ENCODE measurements at places on chromosomes 2 and 18.

DNA sequence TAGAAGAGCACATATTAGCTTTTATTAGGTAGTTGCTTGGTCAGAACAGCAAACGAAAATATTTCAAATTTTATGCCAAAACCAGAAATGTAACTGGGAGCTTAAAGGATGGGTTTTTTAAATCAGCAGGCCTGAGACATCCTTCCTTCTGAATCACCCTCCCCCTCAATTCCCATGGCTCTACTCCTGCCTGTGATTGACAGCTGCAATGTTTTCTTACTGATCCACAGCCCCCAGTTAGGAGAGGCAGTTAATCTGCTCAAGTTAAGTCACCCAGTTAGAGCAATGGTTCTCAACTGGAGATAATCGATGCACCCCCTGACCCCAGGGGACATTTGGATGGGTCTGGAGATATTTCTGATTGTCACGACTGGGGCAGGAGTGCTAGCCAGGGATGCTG, 24.9 kb downstream of the KCTD18 start:
- no peak for DNase-seq

DNA sequence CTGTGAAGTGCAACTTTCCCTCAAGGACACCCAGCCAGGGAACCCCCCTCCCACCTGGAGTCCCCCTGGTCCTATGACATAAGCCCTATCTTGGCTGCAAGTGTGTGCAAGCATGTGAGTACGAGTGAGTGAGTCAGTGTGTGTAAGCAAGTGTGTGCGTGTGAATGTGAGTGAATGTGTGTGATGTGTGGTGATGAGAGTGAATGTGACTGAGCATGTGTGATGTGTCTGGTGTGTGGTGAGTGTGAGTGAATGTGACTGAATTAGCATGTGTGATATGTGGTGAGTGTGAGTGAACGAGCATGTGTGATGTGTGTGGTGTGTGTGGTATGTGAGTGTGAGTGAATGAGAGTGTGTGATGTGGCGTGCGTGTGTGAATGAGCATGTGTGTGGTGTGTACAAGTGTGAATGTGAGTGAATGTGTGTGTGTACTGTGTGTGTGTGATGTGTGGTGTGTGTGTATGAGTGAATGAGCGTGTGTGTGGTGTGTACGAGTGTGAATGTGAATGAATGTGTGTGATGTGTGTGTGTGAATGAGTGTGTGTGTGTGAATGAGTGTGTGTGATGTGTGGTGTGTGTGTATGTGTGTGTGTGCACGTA, 68.8 kb upstream of the SMAD7 start:
- no peak for DNase-seq

- no peak for DNase-seq
Measured at GRCh38 chr2:79770926-79771325, 258.1 kb downstream of the CTNNA2 start.

GRCh38 chr2:44016282-44016681, 20.5 kb upstream of the LRPPRC start:
- DNase-seq, result peak; percentile 7

DNA sequence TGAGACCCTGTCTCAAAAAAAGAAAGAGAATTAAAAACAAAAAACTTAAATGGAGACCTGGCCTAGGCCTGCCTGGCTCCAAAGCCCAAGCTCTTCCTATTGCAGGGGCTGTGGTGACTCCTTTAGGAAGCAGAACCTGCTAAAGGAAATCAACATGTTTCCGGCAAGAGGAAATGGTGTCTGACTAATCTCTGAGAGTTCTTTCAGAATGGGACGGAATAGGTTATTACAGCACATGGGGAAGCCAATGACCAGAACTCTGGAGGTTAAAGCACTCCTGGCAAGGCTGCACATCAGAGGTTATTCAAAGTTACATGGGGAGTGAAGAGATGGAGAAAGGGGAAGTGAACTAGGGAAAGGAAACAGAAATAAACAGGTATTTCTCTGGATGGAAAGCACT, 21.4 kb downstream of the KIF3C start:
- peak; percentile 53 for DNase-seq

GRCh38 chr2:72182547-72182946, 34.9 kb upstream of the CYP26B1 start:
- no peak for DNase-seq

DNA sequence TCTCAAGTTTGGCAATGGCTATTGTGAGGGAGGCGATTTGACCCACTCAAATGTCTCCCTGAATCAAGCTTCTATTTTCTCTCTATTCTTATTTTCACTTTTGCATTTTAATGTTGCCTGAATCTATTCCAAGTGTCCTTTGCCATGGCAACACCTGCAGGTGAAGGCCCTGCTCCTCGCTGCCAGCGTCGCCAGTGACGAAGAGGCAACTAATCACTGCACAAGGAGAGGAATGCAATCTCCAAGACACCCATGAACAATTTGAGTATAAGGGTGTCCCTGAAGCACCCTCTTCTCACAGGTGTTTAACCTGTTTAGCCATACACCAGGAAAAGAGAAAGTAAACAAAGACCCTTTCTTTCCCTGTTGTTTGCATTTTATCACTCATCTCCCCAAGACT, 165.6 kb upstream of the VRK2 start:
- DNase-seq, result no peak

DNA sequence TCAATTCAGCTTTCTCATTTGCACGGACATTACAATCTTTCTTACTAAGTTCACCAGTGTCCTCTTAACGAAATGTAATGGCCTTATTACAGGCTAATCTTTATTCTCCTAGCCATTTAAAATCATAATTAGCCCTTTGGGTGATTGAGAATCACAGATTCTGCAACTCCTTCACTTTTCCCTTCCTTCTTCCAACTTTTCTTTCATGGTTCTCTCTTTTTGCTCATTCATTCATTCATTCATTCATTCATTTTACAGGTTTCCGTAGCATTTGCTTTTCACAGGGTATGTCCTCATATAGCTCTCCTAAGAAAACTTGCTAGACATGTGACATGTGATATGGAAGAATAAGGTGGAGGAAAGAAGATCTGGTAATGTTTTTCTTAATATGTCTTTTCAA, 16.0 kb downstream of the TBR1 start:
- DNase-seq, result no peak

DNA sequence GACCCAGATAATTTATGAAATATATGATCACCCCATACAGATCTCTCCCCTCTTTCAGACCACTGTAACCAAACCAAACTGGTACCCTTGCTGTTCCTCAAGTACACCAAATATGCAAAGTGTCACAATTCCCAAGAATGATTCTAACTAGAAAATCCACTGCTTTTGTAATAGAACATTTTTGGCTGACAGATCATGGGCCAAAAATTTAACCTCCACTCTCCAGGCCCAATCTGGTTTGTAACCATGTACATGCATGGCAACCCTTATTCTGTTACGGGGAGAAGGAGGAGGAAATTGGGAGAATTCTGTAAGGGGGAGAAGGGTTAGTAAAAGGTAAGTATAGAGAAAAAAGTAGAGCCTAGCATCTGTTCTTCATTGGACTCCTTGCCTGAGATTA, 62.0 kb downstream of the IKZF2 start:
- no peak for DNase-seq

DNA sequence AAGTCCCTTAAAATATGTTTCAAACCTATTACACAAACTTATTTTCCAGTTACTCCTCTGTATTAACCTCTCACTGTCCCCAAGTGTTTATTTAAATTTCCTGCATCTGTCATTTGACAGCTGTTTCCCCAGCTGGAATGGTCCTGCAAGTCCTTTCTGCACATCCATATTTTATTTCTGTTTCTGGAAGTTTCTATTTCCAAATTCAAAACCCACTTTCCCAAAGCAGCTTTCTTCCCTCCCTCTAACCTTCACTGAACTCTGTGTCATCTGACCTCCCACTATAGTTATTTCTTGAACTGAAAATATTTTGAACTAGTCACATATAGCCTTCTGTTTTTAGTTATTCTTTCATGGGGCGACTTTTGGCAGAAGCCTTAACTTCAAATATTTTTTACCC, 459.4 kb upstream of the MC4R start:
- DNase-seq, result no peak

DNA sequence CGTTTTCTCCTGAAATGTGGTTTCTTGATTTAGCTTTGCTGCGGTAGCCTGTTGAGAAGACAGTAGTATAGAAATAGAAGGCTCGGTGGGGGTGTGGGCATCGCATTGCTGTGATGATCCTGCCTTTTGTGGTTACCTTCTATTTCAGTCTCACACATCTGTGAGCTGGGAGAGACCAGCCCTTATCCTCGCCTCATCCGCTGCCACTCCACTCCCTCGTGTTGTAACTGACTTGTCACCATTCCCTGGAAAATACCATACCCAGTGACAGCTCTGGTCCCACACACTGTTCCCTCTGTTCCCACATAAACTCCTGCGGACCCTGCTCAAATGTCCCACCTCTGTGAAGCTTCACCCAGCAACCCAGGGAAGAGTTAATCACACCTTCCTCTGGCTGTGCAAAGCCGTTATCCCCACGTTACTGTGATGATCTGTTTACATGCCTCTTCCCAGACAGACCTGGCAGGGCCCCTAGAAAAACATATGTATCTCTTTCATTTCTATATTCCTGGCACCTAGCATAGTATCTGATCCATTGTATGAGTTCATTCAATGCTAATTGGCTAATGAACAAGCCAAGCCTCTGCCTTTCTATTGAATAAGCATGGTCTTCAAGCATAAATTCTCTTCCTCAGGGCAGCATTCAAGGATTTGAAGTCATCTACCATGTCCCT, 114.6 kb downstream of the MAPK4 start:
- no peak for DNase-seq

DNA sequence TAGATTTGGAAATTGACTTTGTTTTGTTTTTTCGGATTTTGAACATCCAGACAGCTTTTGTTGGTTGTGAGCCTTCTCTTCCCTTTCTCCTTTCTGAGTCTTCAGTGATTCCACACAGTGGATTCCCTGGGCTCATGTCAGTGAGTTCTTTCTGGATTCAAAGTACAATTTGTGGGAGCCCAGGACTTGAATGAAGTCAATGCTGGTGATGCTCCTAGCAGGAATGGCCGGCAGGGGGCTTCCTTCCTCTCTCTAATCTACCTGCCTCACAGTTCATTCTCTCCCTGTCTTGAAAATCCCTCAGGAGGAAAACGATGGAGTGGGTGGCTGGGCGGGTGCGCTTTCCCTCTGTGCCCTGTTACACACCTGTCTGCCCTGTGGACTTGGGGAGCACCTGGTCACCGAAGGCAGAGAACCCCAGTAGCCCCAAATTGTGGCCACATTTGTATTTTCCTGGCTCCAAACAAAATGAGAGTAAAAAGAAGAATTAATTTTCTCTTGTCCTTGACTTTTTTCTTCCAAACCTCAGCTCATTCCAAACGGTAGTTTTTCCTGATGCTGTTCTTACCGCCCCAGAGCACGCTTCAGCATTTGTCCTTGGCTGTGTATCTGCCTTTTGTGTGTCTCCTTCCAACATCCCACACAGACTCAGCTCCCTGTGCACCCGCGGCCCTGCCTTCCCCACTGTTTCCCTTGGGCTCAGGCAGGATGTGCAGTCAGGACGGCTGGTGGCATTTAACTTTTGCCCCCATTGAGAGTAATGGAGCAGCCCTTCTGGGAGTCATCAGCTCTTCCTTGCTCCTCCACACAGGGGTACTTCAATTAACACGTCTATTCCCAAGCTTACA, 86.6 kb downstream of the MARCO start:
- peak; percentile 18 for DNase-seq

DNA sequence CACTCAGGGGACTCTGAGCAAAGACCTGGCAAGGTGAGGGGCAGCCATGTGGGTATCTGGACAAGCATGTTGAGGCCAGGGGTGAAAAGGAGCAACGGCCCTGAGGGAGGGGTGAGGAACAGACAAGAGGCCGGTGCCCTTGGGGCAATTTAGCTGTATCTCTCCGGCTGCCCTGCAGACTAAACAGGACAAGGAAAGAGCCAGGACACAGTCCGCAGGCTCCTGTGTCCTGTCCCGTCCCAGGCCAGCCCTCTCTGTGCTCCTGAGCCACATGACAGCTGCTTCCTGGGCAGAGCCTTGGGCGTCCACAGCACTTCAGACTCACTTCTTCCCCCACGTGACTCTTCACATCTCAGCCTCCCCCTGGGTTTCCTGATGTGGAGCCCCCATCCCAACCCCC, 206.1 kb downstream of the KLHL29 start:
- DNase-seq, result no peak

DNA sequence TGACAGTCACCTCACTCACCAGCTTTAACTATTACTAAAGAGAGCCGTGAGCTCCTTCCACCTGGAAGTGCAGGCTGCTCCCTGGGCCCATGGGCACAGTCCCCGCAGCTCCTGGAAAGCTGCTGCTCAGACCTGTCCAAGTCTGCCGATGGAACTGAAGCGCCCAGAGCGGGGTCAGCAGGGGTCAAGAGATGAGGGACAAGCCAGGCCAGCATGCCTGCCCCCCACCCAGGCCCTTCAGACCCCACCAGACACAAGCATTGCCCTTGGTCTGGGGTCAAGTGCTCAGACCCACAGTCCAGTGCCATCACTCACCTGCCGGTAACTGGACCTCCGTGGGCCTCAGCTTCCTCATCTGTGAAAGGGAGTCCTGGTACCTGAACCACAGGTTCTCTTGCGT, 59.9 kb downstream of the BIN1 start:
- DNase-seq, result no peak

- no peak for DNase-seq
Measured at GRCh38 chr18:58217052-58217451, 173.0 kb downstream of the NEDD4L start.

DNA sequence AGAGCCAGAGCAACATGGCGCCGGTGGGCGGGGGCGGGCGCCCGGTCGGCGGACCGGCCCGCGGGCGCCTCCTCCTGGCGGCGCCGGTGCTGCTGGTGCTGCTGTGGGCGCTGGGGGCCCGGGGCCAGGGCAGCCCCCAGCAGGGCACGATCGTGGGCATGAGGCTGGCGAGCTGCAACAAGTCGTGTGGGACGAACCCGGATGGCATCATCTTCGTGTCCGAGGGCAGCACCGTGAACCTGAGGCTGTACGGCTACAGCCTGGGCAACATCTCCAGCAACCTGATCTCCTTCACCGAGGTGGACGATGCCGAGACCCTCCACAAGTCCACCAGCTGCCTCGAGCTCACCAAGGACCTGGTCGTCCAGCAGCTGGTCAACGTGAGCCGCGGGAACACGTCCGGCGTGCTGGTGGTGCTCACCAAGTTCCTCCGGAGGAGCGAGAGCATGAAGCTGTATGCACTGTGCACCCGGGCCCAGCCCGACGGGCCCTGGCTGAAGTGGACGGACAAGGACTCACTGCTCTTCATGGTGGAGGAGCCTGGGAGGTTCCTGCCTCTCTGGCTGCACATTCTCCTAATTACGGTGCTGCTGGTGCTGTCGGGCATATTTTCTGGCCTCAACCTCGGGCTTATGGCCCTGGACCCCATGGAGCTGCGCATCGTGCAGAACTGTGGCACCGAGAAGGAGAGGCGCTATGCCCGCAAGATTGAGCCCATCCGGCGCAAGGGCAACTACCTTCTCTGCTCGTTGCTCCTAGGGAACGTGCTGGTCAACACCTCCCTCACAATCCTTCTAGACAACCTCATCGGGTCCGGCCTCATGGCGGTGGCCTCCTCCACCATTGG, 507 bp downstream of the CNNM4 start:
- no peak for DNase-seq

DNA sequence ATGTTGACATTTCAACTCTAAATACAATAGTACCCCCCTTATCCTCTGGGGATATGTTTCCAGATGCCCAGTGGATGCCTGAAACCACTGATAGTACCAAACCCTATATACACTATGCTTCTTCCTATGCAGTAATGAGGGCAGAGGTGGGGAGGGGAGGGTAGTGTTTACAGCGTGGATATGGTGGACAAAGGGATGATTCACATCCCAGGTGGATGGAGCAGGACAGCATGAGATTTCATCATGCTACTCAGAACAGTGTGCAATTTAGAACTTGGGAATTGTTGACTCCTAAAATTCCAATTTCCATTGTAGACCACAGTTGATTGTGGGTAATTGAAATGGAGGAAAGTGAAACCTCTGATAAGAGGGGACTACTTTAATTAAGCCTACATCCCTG, 75.4 kb downstream of the TSN start:
- DNase-seq, result no peak

All from HL-60 (cell line).